ENCODE measurements at places on chromosomes 4 and X.

DNA sequence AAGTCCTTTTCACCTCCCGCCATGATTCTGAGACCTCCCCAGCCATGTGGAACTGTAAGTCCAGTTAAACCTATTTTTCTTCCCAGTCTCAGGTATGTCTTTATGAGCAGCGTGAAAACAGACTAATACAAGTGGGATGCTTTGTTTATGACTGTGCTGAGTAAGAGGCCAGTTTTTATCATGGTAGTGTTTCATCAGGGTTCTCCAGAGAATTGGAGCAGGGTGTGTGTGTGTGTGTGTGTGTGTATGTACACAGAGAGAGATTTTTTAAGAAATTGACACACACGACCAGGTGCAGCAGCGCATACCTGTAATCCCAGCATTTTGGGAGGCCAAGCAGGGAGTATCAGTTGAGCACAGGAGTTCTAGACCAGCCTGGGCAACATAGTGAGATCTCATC, 34.6 kb upstream of the SLC2A9 start:
- no peaks in the 10 kb centered on the region for H3K4me1 ChIP-seq
- H3K36me3 ChIP-seq = no peaks in the 10 kb centered on the region

- no peaks in the 10 kb centered on the region for H3K4me1 ChIP-seq
- no peak overlapping the region for H3K4me3 ChIP-seq
- H3K36me3 ChIP-seq = peaks cover 50% of the 10 kb centered on the region
- H3K27me3 ChIP-seq = no peaks in the 10 kb centered on the region
Measured at GRCh38 chr4:82930848-82931755, 30.6 kb downstream of the THAP9 start.

DNA sequence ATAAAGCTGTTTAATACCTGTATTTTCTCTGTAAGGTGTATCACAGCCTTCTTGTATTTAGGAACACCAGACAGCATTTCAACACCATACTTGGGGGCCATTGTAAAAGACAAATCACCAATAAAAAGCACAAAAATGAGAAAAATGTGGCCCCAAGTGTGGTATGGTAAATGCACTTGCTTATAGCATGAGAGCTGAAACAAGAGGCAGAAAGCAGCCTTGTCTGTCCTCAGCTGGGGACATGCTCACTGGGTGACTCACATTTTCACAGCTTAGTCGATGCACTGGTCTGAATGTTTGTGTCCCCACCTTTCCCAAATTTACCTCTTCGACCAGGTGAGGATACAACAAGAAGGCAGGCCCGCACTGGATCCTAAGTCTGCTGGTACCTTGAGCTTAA, 639.7 kb upstream of the AGA start:
- no peaks in the 10 kb centered on the region for H3K27me3 ChIP-seq
- no peaks in the 10 kb centered on the region for H3K4me1 ChIP-seq
- H3K4me3 ChIP-seq = no peak overlapping the region
- H3K27ac ChIP-seq = no peak overlapping the region

GRCh38 chr4:111986095-111986494, 159.2 kb upstream of the FAM241A start:
- no peaks in the 10 kb centered on the region for H3K4me1 ChIP-seq
- DNase-seq = no peak
- no peak overlapping the region for H3K4me3 ChIP-seq
- no peaks in the 10 kb centered on the region for H3K27me3 ChIP-seq

DNA sequence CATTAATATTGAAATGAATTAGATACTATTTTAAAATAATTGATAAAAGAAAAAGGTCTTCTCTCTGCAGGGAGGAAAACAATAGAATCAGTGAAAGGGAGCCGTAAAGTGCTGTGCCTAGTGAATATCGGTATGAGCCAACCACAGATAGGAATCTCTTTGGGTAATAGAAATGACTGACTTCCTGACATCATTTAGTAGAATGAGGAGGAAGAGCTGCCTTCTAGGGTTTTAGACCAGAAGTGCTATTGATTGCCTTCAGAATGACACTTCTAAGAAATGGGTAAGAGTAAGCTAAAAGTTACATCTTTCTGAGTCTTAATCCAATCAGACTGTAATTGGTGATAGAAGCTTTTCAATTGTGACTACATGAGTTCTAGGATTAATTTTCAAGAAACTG, 134.0 kb upstream of the MAP9 start:
- no peaks in the 10 kb centered on the region for H3K27me3 ChIP-seq
- H3K4me1 ChIP-seq = no peaks in the 10 kb centered on the region
- H3K36me3 ChIP-seq = no peaks in the 10 kb centered on the region

DNA sequence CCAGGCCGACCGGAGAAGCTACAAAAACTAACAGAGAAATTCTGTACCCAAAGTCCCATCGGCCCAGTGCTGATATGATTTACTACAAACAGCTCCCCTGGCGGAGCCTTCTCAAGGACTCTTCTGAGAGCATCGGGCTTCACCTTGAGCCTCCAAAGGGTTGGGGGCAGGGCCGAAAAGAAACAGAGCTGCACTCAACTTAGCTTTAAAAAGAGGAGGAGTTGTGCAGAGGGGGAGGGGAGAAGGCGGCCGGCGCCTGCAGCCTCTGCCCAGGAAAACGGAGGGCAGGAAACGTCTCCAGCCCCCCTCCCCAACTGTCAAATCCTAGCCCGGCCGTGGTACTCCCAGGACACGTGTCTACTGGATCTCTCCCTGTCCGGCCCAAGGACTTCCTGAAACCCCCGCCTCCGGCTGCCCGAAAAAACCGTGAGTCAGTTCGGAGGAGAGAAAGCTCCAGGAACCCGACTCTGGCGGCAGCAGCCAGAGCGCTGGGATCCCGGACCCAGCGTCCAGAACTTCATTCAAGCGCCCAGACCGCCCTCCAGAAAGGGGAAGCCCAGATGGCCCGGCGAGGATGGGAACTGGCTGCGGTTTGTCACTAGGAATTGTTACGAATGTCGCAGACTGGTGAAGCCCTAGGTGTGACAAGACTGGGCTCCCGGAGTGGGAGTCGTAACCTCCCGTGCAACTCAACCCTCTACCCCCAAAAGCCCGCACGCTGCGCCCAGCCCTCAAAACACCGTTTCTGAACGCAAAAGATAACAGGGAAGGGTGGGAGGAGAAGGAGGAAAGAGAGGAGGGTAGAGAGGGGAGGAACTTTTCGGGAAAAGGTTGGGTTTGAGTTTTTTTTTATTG, 973 bp downstream of the ADAMTS3 start:
- H3K27me3 ChIP-seq = peaks cover 8% of the 10 kb centered on the region
- H3K4me1 ChIP-seq = no peaks in the 10 kb centered on the region
- peak overlapping the region; percentile 62 for H3K4me3 ChIP-seq
- peak overlapping the region; percentile 58 for H3K27ac ChIP-seq

DNA sequence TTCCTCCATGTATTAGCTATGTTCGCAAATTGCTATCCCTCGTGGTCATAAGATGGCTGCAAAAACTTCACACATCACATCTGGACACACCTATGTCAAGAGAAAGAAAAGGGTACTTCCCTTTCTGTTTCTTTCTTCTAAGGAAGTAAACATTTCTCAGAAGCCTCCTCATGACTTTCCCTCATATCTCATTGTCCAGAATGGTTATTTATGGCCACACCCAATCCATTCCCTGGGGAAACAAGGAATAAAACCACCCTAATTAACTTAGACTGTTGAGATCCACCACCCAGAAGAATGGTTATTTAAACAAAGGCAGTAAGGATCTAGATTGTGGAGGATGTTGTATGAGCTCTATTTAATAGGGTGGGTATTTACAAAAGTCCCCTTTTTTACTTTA, 160.8 kb upstream of the LNX1 start:
- no peaks in the 10 kb centered on the region for H3K4me1 ChIP-seq
- H3K4me3 ChIP-seq = no peak overlapping the region
- H3K27ac ChIP-seq = no peak overlapping the region

DNA sequence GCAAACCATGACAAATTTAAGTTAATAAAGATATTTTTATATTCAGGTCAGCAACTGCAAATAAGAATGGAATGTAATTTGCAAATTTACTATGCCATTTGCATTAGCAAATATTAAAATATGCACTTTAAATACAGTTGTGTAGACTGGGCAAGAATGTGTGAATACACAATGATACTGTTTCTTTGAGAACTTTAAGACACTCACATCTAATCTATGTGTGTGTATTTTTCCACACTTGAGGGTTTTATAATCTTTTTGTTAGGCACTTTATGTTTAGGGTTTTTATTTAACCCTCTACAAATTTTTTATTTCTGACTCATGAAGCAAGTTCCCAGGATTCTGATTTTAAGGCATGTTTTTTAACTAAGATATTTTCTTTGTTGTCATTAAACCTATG, 23.9 kb upstream of the NDNF start:
- no peak overlapping the region for H3K27ac ChIP-seq
- no peak for DNase-seq
- no peak overlapping the region for H3K4me3 ChIP-seq

GRCh38 chr4:96993560-96993959, 1149.7 kb downstream of the STPG2 start:
- no peaks in the 10 kb centered on the region for H3K36me3 ChIP-seq
- DNase-seq = no peak
- H3K4me1 ChIP-seq = no peaks in the 10 kb centered on the region
- H3K27me3 ChIP-seq = no peaks in the 10 kb centered on the region
- no peak overlapping the region for H3K27ac ChIP-seq
- no peak overlapping the region for H3K4me3 ChIP-seq

- H3K27ac ChIP-seq = no peak overlapping the region
- H3K4me1 ChIP-seq = peaks cover 6% of the 10 kb centered on the region
- DNase-seq = no peak
- no peaks in the 10 kb centered on the region for H3K27me3 ChIP-seq
Measured at GRCh38 chr4:104500442-104500841, 5.7 kb upstream of the CXXC4 start.

DNA sequence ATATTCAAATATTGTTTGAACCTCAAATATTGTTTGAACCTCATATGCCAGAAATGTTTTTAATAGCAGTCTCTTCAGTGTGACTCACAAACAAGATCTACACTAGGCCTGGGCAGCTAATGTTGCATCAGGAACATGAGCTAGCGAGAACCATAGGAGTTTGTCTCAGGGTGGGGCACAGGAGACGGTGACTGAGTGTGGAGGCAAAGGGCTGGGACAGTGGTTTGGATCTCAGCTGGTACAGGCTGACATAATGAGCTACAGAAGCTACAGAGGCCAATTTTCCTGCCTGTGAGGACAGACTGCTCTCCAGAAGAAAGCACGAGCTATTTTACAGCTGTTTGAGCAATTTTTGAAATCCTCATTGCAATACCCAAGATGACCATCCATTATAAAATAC, 224.7 kb downstream of the CENPC start:
- no peak overlapping the region for H3K27ac ChIP-seq
- no peak overlapping the region for H3K4me3 ChIP-seq
- H3K4me1 ChIP-seq = no peaks in the 10 kb centered on the region
- H3K36me3 ChIP-seq = no peaks in the 10 kb centered on the region
- no peak for DNase-seq
- H3K27me3 ChIP-seq = no peaks in the 10 kb centered on the region

- DNase-seq = peak; percentile 76
- H3K4me3 ChIP-seq = peak overlapping the region; percentile 79
- H3K36me3 ChIP-seq = no peaks in the 10 kb centered on the region
- peaks cover 20% of the 10 kb centered on the region for H3K4me1 ChIP-seq
- no peaks in the 10 kb centered on the region for H3K27me3 ChIP-seq
- peak overlapping the region; percentile 91 for H3K27ac ChIP-seq
Measured at GRCh38 chr4:141636771-141637460, 533 bp downstream of the IL15 start.

- H3K27ac ChIP-seq = peak within 1 kb of the TSS; percentile 84
- H3K4me3 ChIP-seq = peak within 1 kb of the TSS; percentile 76
- H3K27me3 ChIP-seq = peaks cover 44% of the 10 kb centered on the region
- DNase-seq = peak; percentile 34
- H3K36me3 ChIP-seq = no peaks in the 10 kb centered on the region
Measured at GRCh38 chr4:37890801-37891259, at the start of gene TBC1D1. Gene TBC1D1, plus strand, starts transcription at chr4:37891084. Its CDS starts 11,012 bp downstream, at chr4:37902096.

GRCh38 chrX:153900831-153901752, 3.4 kb upstream of the AVPR2 start:
- H3K4me3 ChIP-seq = no peak overlapping the region
- peaks cover 19% of the 10 kb centered on the region for H3K4me1 ChIP-seq
- peak; percentile 30 for DNase-seq
- H3K36me3 ChIP-seq = no peaks in the 10 kb centered on the region

Data from stomach (tissue), 19 donors.